ENCODE measurements at places on chromosomes 5 and 9.
A peak's percentile ranks its signal among the peaks of the same experiment; 100 is the strongest.

GRCh38 chr5:75279321-75279720 is 42.6 kb upstream of the ANKRD31 start:
- DNase-seq, result no peak

DNA sequence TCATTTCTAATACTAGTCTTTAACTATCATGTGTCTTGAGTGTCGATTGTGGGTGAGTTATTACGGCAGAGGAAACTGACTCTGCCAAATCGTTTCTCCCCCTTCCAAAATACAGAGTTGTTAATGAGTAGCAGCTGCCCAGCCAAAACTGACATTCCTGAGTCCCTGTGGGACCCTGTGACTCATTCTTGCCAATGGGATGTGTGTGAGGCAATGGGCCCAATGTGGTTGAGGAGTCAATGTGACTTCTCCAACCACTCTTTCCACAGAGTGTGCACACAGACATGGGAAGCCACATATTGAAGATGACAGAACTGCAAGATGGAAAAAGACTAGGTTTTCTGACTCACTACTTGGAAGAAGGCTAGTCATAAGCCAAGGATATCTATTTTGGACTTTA is 434.7 kb downstream of the DTWD2 start:
- no peak for DNase-seq

- no peak for DNase-seq
Measured at GRCh38 chr5:144167998-144168397, 2.5 kb downstream of the YIPF5 start.

DNA sequence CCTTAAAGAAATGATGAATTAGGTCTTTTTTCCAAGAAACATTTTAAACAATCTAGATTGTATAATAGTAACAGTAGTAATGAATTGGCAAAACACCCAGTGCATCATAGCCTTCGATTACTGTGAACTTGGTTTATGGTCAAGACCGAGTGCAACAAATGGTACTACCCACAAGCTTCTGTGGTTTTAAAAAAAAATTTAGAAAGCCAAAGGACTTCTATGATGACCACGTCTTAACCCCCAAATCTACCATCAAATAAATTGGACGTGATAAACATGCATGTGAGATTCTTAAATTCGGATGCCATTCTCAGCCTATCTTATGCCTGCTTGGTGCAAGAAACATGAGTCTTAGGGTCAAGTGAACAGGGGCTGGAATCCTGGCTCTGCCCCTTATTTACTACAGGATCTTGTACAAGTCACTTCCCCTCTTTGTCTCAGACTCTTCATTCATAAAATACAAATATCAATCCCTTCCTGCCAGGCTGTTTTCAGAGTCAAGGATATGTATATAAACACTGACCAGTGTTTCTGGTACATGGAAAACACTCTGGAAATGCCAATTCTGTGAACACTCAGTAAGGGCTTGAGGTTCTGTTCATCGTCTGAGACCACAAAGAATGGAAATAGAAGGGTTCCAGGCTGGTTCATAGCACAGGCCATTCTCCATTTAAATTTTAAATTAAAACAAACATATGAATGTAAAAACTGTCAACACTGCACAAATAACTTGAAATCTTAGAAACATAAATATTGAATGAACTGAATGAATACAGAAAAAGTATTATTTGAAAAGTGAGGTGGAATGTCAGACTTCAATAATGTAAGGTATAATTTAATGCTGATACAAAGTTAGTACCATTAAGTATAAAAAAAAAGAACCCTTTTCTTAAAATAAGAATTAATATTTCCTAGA is 107.8 kb downstream of the NR6A1 start:
- no peak for DNase-seq

- DNase-seq, result no peak
Measured at GRCh38 chr9:4859035-4859434, 66.3 kb downstream of the RCL1 start.

- DNase-seq, result no peak
Measured at GRCh38 chr5:16137177-16137576, 42.4 kb downstream of the MARCHF11 start.

DNA sequence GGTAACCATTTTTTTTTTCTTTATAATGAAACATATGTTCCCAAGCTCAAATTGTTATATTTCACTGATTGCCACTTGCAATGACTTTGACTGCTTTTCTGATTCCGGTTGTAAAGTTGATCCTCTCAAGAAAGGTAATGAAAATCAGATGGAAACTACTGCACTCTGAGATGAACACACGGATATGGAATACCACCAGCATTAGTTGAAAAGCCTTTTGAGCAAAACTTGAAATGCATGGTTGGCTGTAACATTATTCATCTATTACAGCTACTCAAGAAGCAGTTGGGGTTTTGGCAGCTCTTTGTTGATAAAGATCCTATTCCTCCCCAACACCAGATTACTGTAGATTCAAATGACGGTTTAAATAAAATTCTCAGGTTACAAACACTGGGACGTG is 591.6 kb upstream of the DMAC1 start:
- DNase-seq, result no peak

DNA sequence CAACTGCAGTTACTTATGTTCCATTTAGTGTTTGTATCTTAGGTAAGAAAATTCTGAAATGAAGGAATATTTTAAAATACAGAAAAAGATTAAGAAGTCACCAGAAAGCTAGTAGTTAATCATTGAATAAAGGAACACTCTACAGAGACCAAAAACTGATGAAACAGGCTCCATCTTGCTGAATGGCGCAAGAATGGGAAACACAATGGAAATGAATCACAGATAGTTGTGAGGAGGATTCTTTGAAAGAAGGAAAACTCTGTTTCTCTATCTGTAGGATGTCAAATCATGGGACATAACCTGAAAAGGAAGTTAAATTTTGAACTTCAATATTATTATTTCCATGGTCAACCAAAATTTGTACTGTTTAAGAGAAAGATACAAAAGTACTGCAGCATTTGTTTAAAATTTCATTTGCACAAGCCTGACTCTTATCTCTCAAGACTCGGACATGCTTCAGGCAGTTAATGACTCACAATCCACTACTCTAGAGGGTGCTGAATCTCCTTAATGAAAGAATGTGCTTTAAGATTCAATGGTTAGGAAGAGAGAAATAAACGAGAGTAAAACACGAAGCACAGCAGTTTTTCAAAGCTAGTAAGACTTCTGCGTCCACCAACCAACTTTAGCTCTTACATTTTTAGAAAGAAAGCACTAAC is 1064.4 kb upstream of the DMAC1 start:
- DNase-seq, result no peak

DNA sequence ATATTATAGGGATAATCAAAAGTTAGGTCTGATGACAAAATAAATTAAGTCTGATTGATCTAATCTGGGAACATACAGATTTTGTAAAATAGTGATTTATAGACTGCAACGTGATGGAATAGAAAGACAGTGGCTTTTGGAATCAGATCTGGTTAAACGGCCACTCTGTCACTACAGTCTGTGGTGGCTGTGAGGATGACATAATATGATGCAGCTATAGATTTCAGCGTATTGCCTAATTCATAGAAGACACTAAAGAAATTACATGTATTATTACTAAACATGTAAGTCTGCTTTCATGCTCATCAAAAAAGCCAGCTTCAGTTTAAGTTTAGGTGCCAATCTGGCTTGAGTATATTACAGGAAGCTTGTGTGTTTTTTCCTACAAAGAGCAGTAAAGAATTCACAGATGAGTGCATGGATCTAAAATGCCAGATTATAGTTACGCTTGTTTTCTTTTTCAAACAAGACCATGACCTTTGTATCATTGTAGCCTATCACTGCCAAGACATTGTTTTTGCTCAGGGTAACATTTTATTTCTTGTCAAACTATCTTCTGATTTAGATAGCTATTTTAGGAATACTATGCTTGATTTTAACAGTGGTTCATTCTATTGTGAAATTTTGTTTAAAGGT is 25.7 kb downstream of the CPEB4 start:
- no peak for DNase-seq

DNA sequence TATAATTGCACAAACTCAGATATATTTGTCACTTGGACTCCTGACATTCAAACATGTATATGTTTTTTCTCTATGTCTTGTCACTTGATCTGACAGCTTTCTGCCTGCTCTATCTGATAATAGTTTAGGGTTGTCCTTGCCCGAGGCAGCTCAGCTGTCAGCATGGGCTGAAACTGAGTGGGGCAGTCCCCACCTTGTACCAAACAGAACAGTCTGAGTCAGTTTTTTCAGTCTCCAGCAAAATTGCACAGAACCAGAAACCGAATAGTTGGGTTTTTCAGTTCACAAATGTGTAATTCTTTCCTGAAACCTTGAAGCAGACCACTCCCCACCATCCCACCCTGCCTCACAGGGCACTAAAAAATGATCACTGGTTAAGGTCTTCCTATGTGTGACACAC is 9.5 kb upstream of the HAND1 start:
- DNase-seq, result no peak

- no peak for DNase-seq
Measured at GRCh38 chr5:39199335-39199734, 20.0 kb downstream of the FYB1 start.

- DNase-seq, result no peak
Measured at GRCh38 chr9:124320062-124320973, 62.6 kb downstream of the NEK6 start.

DNA sequence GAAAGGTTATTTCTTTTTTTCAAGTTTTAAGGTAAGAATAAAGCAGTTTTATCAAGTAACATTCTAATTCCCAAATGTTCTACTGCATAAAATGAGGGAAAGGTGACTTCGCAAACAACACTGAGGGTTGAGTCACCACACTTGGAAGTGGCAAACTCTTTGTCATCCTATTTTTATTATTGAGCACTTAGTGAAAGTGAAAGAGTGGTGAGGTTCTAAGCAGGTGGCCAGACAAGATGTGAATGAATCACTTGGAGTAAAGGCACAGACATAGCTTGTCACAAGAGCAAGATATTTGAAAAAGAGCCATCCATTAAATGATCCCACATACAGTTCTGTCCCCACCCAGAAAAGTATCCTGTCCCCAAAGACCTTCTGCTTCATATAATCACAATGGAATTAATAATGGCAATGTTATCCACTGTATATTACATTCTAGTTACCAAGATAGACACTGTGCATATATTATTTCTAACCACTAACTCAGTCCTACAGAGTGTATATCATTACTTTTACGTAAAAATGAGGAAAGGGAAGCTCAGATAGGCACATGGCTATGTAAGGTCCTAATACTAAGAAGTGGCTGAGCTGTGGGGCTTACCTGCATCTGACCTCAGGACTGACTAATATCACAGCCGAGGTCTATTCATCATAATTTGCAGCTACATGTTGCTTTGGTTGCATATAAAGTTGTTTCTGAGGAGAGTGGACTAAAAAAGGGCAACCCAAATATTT is 730.4 kb upstream of the MEF2C start:
- DNase-seq, result no peak

- no peak for DNase-seq
Measured at GRCh38 chr5:93592883-93593282, 9.9 kb downstream of the NR2F1 start.

GRCh38 chr9:32486839-32487562 is 39.0 kb downstream of the RIGI start:
- DNase-seq, result no peak

GRCh38 chr5:103617913-103618312 is 55.3 kb upstream of the NUDT12 start:
- no peak for DNase-seq

GRCh38 chr5:82635561-82636288 is 357.6 kb upstream of the RPS23 start:
- no peak for DNase-seq

DNA sequence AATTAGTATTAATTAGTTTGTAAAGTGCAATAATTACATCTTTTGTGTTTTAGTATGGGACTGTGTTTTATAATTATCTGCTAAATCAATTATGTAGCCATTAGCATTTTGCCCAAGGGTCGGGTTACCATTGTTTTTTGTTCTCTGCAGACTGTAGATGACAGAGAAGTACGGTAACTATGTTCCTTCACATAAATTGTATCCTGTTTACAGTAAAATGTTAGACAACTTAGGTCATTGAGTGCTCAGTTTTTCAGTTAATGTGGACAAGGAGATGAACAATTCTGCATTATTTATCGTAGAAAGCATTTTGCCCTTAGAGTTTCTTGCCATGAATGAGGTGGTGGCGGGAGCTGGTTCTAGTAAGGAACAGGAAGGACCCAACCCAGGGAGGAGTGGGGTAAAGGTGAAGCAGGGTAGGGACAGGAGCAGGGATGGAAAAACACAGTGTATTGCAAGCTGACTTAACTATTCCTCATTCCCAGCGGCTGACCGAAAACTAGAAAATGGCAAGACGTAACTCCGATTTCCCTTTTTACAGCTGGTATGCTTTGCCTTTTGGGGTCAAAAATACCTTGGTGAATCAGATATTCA is 243.7 kb upstream of the SLC24A2 start:
- DNase-seq, result no peak

DNA sequence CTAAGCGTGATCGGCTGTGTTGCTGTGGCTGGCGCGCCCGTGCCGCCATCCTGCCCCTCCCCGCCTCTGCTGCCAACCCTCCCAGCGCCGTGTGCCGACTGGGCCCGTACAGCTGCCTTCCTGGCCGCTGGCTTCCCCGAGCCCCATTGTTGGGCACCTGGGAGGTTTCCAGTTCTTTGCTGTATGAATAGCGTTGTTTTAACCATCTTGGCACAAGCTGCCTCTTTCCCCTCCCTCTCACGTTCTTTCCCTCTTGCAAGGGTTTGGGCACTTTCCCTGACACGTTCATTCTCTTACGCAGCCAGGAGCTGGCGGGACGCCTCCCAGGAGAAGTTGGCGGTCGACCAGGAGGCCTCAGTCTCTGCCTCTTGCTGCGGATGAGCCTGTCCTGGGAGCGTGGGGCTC is 43.1 kb upstream of the RXRA start:
- peak; percentile 81 for DNase-seq

- DNase-seq, result no peak
Measured at GRCh38 chr5:39341896-39342295, 22.4 kb downstream of the C9 start.

- DNase-seq, result no peak
Measured at GRCh38 chr9:3436629-3437420, 89.0 kb downstream of the RFX3 start.

DNA sequence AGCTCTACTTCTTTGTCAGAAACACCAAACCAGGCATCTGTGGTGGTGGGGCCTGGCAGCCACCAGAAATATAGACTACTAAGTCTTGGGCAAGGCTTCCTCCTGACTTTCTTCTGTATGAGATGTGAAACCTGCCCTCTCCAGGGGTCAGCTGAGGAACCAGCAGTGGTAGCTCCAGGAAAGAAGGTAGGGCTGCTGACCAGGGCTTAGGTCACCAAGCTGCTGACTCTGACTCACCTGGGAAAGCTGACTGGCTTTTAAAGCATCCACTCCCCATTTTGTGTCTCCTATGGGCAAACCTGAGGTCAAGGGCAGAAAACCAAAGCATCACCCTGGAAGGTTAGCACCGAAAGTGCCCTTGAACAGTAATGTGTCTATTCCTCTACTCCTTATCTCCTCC is 10.4 kb upstream of the SH3TC2 start:
- no peak for DNase-seq

DNA sequence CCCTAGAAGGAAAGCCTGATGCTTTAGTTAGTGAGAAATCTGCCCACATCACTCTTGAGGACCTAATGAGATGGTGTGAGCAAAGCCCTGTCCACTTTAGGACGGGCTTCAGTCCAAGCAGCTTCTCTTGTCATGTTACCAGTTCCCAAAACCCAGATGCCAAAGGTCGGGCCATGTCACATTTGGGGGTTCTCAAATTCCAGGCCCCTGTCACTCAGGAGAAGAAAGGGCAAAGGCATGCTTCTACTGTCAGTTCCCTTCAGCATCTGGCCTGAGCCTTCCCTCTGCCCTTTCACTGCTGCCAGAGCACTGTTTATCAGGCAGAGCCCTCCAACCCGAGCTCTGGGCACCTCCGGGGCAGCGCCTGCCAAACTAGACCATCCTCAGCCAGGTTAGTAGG is 556.0 kb downstream of the BNC2 start:
- DNase-seq, result peak; percentile 47

All from coronary artery (tissue), 2 donors.